ENCODE measurements at places on chromosomes 1 and 21. TPM values are rescaled to one million over a fixed set of nuclear protein-coding genes. Genes with fewer than 3 reads are reported as not detected.

DNA sequence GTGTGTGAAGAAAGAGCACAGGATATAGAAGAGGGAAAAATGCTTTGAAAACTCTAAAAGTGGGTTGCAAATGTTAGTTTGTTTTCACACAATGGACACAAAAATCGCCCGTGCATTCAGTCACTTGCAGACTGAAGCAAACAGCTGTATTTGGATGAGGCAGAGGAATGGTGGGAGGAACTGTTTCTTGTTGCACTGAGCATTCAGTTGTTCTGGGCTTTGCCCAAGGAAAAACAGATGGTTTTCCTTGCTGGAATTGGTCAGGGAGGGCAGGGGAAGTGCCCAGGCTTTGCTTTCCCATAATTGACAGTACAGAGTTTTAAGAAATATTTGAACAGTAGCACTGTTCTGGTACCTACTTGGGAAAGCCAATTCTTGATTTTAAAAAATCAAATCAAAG lies 19.5 kb upstream of the WARS2 start:
- no peaks in the 10 kb centered on the region for H3K4me1 ChIP-seq
- H3K36me3 ChIP-seq, result peaks cover 26% of the 10 kb centered on the region
- H3K27ac ChIP-seq, result no peak overlapping the region
- no peaks in the 10 kb centered on the region for H3K27me3 ChIP-seq
- DNase-seq, result no peak
- no peak overlapping the region for H3K4me3 ChIP-seq

GRCh38 chr1:22118291-22118992 lies 24.5 kb downstream of the WNT4 start:
- no peaks in the 10 kb centered on the region for H3K36me3 ChIP-seq
- H3K27ac ChIP-seq, result no peak overlapping the region

DNA sequence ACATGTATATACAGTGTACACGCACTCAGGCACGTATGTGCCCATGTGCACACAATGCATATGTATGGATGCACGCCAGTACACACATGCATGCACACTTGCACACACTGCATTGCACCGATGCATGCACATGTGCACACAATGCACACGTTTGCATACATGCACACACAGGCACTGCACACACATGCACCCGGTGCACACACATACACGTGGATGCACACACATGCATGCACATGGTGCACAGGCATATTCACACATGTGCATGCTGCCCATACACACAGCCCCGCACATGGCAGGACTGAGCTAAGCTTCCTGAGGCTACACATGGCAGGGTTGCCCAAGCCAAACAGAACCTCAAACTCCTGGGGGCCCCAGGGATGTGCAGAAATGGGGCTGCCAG lies 19.6 kb downstream of the ARHGEF16 start:
- no peak overlapping the region for H3K27ac ChIP-seq
- DNase-seq, result no peak
- H3K4me3 ChIP-seq, result no peak overlapping the region
- H3K36me3 ChIP-seq, result no peaks in the 10 kb centered on the region
- no peaks in the 10 kb centered on the region for H3K4me1 ChIP-seq

DNA sequence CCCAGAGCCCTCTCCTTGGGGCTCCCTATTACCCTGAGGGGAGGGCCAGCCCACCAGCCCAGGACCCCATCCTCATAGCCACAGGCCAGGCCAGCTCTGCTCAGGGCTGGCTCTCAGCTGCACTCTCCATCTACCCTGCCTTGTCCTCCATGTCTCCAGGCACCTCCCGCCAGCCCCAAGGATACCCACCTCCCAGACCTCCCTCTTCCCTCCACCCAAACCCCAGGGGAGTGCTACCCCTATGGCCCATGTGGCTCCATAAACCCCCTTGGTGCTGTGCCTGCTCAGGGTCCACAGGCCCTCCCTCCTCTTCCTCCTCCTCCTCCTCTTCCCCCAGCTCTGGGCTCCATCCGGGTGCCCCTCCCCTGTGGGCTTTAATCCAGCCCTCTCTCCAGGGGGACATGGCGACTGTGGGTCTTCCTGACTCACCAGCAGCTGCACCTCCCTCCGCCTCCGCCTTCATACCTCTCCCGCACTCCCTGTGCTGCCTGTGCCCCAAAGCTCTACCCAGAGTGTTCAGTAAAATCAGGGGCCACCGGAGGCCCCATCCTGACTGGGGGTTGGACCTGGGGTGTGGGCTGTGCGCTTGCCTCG lies 9.1 kb downstream of the YBEY start:
- H3K4me3 ChIP-seq, result no peak overlapping the region
- no peak overlapping the region for H3K27ac ChIP-seq
- H3K36me3 ChIP-seq, result no peaks in the 10 kb centered on the region
- no peak for DNase-seq
- H3K27me3 ChIP-seq, result no peaks in the 10 kb centered on the region
- no peaks in the 10 kb centered on the region for H3K4me1 ChIP-seq

- H3K4me3 ChIP-seq, result no peak overlapping the region
- H3K4me1 ChIP-seq, result peaks cover 15% of the 10 kb centered on the region
- H3K27me3 ChIP-seq, result no peaks in the 10 kb centered on the region
- H3K27ac ChIP-seq, result no peak overlapping the region
Observed at GRCh38 chr1:44489481-44489880, 84.4 kb downstream of the RNF220 start.

DNA sequence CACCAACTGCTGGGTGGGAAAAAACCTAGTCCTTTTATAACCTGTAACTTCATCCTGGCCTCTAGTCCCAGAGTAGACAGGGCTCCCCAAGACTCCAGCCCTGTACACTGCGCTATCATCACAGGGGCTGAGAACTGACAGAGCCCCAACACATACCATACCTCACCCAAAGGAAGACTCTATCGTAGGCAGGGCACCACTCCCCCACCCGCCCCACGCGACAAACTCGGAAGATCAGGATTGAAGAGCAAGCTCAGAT lies 15.8 kb downstream of the INPP5B start:
- peak overlapping the region; percentile 58 for H3K27ac ChIP-seq
- H3K4me1 ChIP-seq, result peaks cover 38% of the 10 kb centered on the region
- H3K4me3 ChIP-seq, result peak overlapping the region; percentile 78
- no peaks in the 10 kb centered on the region for H3K27me3 ChIP-seq

The PHLDA3 gene
- 46.4 TPM for total RNA-seq

The KCNA2 gene
- not detected for total RNA-seq

The MAN1C1 gene
- total RNA-seq, result 0.48 TPM

Data from PC-9 (cell line).